ENCODE measurements at places on chromosomes 12 and 14. TPM values are rescaled to one million over a fixed set of nuclear protein-coding genes. Genes with fewer than 3 reads are reported as not detected.

KCNC2 gene
- total RNA-seq = not detected

BCL11B gene
- under 0.01 TPM for total RNA-seq

RAD9B gene
- 0.46 TPM for total RNA-seq

CCDC85C gene
- 3.4 TPM for total RNA-seq

ST8SIA1 gene
- total RNA-seq = 0.65 TPM

TSHR gene
- total RNA-seq = not detected

NEUROD4 gene
- total RNA-seq = not detected

KIF5A gene
- total RNA-seq = 0.09 TPM

ZDHHC22 gene
- total RNA-seq = not detected

ADCK1 gene
- 4.4 TPM for total RNA-seq

IL31 gene
- total RNA-seq = not detected

REC8 gene
- 0.85 TPM for total RNA-seq
